Thoracic aorta (tissue), 2 donors: ENCODE measurements at places on chromosomes 4 and X. TPM values are rescaled to one million over a fixed set of nuclear protein-coding genes. Genes with fewer than 3 reads are reported as not detected.

- no peaks in the 10 kb centered on the region for H3K27me3 ChIP-seq
- no peaks in the 10 kb centered on the region for H3K4me1 ChIP-seq
- H3K27ac ChIP-seq, result no peak overlapping the region
- H3K36me3 ChIP-seq, result no peaks in the 10 kb centered on the region
- no peak overlapping the region for H3K4me3 ChIP-seq
Measured at GRCh38 chrX:72365126-72365525, 59.4 kb upstream of the CITED1 start.

DNA sequence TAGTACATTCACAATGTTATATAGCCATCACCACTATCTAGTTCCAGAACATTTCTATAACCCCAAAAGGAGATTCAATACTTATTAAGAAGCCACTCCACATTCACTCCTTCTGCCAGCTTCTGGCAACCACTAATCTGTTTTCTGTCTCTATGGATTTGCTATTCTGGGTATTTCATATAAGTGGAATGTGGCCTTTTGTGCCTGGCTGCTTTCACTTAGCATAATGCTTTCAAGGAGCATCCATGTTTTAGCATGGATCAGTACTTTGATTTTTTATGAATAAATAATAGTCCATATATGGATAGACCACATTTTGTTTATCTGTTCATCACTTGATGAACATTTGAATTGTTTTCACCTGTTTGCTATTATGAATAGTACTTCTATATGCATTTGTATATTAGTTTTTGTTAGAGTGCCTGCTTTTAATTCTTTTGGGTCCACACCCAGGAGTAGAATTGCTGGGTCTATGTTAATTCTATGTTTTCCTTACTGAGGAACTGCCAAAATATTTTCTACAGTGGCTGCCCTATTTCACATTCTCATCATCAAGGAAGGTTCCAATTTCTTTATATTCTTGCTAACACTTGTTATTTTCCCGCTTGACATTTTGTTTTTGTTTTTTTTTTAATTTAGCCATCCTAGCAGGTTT is 16.6 kb upstream of the SMIM9 start:
- H3K27ac ChIP-seq, result no peak overlapping the region
- H3K27me3 ChIP-seq, result no peaks in the 10 kb centered on the region
- H3K4me1 ChIP-seq, result no peaks in the 10 kb centered on the region
- DNase-seq, result no peak

DNA sequence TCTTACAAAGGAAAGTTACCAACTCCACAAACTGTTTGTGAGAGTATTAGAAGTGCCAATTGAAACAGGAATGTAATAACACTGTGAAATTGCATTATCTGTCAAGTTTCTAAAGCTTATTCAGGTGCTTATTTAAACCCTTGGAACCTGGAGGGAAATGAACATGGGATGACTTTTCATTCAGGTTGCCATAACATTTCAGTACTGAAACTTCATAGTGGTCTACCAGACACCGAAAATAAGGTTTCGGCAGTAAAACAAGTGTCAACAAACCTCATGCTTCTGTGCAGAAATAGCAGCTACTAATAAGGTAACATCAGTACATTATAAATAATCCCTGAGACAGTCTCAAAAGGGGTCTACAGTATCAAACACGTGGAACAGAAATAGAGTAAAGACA is 890.7 kb upstream of the INTU start:
- H3K36me3 ChIP-seq, result no peaks in the 10 kb centered on the region
- H3K27ac ChIP-seq, result no peak overlapping the region
- peak overlapping the region; percentile 1 for H3K4me3 ChIP-seq
- peaks cover 14% of the 10 kb centered on the region for H3K4me1 ChIP-seq
- no peaks in the 10 kb centered on the region for H3K27me3 ChIP-seq

- H3K27me3 ChIP-seq, result no peaks in the 10 kb centered on the region
- H3K4me1 ChIP-seq, result peaks cover 14% of the 10 kb centered on the region
- no peak for DNase-seq
- no peaks in the 10 kb centered on the region for H3K36me3 ChIP-seq
Measured at GRCh38 chr4:6443035-6444023, 29.1 kb downstream of the PPP2R2C start.

Gene ODAPH
- total RNA-seq, result not detected

Gene STAP1
- 0.78 TPM for total RNA-seq
